ENCODE measurements at places on chromosomes 3 and 15.

GRCh38 chr3:13138833-13139145, 65.6 kb upstream of the IQSEC1 start:
- peak; percentile 44 for DNase-seq

DNA sequence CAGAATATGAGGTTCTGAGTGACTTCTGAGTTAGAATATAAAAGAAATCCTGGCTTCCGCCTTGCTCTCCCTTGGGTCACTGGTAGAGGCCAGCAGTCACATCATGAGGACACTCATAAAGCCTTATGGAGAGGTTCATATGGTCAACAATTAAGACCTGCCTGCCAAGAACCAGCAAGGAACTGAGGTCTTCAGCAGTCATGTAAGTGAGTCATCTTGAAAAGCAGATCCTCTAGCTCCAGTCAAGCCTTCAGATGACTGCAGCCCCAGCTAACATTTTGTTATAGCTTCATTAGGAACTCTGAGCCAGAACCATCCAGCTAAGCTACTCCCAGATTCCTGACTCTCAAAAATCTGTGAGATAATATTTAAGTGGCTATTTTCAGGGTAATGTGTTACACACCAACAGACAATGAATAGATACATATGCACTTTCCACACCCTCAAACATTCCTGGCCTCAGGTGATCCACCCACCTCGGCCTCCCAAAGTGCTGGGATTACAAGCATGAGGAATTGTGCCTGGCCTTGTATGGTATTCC, 447.2 kb downstream of the SHQ1 start:
- DNase-seq = no peak

DNA sequence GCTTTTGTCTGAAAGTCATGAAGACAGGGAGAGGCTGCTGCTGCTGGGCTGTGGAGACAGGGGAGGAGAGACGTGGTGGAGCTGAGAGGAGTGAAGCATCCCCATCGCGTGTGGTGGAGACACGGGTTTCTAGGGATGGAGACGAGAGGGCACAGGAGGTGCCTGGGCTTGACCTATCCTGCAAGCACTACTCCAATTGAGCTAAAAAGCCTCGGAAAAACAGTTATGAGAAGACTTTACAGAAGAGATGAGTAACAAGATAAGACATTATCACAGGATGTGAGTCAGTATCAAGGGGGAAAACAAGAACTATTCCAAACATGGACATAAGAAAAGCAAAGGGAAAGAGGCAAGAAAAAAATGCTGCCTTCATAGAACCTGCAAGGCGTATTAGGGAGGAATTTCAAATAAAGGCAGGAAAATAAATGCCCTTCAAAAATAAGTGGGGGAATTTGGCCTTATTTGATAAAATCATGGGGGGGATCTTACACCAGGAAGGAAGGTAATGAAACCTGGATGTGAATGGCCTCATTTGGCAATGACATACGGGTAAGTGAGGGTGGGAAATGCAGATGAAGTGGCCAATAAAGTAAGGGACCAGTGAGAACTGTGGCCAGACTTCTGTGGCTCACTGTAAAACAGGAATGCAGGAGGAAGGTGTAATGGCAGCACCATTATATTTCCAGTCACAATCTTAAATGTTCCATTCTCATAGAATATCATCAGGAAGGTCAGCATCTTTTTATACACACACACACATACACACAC, 97.9 kb downstream of the PLD1 start:
- no peak for DNase-seq

- DNase-seq = no peak
Measured at GRCh38 chr3:105285653-105286241, 81.0 kb upstream of the ALCAM start.

DNA sequence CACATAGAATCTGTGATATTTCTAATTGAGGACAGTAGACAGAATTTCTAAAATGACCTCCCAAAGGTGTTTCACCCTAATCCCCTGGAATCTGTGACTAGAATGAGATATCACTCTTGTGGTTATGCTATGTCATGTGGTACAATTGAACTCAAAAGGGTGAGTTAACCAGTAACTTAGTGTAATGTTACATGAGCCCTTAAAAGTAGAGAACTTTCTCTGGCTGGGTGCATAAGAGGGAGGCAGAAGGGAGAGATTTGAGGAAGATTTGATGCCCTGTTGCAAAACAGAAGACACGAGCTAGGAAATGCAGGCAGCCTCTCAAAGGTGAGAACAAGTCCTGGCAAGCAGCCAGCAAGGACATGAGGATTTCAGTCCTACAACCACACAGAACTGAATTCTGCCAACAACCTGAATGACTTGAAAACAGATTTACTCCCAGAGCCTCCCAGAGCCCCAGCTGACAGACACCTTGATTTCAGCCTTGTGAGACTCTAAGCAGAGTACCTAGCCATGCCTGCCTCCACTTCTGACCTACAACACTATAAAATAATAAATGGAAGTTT, 160.3 kb downstream of the MTHFS start:
- DNase-seq = no peak

DNA sequence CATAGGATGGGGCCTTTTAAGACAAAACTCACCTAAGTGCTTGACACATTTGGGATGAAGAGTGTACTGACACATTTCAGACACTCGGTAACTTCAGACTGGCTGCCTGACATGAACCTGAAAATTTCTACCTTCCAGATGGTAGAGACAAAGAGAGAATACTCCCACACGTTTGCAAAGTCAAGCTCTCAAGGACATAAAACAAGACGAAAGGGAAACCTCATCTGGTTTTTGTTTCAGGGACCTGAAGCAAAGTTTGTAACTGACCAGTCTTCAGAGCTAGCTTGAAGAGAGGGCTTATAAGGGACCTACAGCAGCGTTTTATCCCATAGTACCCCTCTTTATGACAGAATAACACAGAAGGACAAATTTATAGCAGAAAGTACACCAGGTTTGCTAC, 41.9 kb downstream of the ZNF621 start:
- DNase-seq = no peak

DNA sequence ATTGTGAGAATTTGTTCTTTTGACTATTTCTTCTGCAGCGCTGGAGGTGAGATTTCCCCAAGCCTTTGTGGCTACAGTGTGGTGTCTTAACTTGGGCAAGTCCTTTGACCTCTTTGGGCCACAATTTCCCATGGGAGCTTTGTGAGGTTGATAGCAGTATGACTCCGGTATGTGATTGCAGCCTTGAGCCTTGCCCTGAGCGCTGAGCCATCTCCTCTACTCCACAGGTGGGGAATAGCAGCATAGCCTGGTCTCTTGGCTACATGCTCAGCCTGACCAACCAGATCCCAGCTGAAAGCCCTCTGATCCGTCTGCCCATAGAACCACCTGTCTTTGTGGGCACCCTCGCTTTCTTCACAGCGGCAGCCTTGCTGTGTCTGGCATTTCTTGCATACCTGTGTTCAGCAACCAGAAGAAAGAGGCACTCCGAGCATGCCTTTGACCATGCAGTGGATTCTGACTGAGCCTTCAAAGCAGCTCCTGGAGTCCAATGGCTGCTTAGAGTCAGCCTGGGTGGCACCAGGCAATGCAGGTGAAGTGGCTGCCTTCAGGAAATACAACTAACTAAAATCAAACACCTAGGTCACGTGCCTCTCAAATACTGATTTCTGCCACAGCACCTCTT, 30.0 kb upstream of the RPL14 start:
- DNase-seq = no peak

- no peak for DNase-seq
Measured at GRCh38 chr3:185559706-185560090, 7.3 kb upstream of the LIPH start.

GRCh38 chr3:24270204-24270691, 224.4 kb downstream of the THRB start:
- DNase-seq = no peak

DNA sequence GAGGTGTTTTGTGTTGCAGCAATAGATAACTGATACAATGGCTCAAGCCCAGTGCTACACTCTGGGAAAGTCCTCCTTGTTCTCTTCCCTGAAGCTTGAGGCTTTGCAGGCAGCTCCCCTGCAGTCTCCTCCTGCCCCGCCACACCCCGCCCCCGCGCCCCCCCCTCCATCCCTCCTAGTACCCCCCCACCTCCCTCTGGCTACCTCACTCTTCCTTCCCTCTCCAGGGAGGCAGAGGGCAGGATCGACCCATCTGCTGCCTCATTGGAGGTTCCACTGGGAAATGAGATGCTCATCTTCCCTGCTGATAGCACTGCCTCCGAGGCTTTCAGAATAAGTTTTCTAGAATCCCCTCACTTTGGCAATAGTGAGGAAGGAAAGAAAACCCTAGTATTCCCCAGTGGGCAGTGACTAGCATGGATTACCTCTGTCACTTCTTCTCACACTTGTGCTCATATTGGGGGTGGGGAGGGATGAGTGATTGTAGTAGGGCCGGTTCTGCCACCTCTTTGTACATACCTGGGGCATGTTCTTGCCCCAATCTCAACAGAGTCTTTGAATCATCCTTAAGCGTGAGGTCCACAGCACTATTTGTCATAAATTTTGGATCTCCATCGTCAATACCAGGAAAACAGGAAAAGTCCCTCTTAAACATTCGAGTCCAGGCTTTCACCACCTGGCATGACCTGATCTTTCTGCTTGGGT, 16.3 kb upstream of the RAB7A start:
- DNase-seq = no peak

DNA sequence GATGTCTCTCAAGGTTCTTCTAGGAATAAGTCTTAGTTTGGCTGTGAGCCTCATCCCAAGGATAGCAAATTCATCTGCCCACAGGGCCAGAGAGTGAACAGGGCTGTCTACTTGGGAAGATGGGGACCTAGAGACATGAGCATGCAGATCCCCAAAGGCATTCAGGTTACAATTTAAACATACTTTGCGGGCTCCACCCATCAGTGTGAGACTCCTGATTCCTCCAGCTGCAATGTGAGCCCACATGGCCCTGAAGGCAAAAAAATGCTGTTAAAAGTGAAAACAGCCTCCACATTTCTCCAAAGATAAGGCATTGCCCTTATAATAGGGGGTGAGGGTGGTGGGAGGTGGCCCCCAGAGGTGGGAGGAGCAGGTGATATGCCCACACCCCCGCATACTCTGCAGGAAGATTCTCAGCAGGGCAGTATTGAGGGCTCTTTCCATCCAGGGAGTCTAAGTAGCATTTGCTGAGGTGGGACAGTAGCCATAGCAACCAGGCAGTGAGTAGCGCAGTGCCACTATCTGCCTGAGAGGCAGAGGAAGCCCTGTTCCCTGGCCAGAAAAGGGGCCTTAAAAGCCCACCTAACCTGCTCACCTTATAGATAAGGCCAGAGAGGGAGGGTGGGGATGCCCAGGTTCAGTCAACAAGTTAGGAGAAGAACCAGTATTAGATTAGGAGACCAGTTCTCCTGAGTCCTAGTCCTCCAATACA, 31.2 kb downstream of the TGM4 start:
- no peak for DNase-seq

DNA sequence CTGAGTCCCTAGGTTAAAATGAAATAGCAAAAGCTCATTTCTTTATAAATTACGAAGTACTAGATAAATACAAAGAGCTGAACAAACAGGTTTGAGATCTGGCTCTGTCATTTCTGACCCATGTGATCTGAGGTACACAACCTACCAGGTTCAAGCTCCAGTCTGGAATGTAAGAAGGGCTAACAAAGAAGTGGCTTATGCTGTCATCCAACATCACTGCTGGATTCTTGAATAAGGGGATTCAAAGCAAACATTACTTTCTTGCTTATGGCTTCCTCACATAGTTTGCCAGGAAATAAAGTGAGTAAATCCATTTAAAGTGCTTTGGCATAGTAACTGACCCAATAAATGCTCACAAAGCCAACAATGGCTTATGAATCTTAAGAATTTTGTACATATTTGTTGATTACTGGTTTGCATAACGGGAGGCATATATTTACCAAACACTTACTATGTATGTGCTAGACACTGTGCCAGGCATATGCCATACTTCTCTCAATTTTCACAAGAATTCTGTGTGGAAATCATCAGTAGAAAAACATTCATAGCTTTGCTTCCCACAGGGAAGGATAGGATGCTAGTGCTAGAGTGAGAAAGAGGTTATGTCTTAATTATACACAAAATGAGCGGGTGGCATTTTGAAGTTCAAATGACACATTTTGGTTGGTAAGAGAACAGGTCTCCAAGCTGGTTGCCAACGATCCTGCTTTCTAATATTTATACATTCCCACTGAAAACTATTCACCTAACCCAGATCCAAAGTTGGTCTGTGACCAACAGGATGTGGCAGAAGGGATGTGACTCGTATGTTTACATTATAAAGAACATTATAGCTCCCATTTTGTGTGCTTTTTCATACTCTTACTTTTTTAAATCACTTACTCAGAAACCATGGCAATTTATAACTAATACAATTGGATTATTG, 38.7 kb upstream of the CSPG5 start:
- DNase-seq = no peak

- no peak for DNase-seq
Measured at GRCh38 chr3:121482660-121483059, 63.1 kb downstream of the POLQ start.

DNA sequence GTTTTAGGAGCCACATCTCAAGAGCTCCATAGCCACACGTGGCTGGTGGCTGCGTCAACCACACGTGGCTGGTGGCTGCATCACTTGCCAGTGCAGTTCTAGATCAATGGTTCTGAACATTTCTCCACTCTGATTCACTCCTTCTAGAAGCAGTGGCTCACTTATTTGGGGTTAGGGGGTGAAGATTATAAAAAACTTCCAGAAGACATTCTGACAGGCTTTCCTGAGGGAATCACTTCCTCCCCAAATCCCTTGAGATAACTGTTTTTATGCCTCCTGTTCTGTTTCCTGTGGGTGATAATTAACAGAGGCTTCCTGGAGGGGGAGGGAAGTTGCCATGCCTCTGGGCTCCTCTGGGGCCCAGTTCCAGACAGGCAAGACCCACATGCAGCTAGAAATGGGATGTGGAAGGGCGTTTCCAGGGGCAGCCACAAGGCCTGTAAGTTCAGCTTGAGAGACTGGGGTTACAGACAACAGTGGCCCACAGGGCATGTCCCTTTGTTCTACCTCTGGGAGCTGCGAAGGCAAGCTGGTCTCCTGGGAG, 23.6 kb downstream of the HEG1 start:
- no peak for DNase-seq

DNA sequence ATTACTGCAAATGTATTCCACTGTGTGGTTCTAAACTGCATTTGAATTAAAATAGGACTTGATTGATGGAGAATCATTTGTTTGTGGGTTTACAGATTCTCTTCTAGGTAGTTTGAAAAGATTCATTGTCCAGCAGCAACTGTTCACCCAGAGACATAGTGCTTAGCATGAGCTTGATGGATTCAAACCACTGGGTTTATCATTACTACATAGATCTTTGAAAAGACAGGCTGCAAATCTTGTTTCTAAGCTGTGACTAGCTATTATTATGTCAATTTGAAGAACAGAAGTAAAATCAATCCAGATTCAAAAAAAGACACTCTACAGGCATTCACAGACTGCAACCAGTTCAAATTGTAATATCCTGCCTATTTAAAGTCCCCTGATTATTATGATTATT, 49.8 kb downstream of the MBNL1 start:
- no peak for DNase-seq

All from chondrocyte (in vitro differentiated cells).